GM23248 (cell line): ENCODE measurements at places on chromosomes 16 and 17.
A peak's percentile ranks its signal among the peaks of the same experiment; 100 is the strongest.

DNA sequence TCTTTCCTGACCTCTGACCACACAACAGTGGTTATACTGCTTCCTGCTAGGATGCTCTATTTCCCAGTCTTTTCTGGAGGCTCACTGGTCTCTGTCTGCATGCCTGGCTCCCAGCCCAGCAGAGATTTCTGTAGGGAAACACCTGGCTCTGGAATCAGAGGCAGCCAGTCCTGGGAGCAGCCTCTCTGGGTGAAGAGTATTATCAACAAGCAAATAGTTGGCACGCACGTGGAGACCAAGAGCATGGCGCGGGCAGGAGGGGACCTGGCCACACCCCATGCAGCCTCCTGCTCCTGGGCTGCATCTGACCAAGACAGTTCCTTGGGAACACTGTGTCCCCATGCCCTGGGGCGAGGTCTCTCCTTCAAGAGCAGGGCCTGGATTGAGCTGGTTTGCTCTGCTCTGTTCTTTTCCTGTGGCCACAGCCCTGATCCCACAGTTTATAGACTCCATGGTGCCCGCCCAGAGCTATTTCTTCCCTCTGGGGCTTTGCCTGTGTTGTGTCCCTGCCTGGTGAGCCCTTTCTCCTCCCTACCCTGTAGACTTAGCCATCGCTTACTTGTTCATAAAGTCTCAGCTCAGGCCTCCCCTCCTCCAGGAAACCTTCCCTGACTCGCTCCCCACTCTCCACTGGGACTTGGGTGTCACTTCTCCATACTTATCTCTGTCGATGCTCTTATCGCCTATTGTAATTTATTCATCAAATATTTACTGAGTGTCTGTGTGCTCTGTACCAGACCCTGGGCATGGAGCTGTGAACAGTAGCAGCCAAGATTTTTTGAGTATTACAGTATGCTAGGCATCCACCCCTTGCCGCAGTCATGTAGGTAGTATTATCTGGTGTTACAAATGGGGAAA is 60.6 kb downstream of the SCNN1B start:
- no peak for DNase-seq

DNA sequence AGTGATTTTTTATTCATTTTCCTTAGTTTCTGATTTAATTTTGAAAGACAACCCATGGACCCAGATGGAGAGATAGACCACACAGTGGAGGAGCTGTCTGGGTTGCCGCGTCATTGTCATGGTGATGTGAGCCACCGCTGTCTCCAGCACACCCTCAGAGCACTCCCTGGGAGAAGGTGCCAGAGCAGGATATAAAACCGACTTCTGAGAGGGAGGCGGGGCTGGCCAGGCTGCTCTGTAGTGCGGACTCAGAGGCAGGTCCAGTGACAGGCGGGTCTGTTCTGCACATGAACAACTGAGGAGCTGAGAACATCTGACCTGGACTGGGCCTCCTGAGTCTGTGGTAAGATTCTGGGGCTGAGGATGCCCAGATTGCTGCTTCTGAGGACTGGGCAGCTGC is 216.3 kb upstream of the NLRP1 start:
- no peak for DNase-seq

GRCh38 chr17:41318231-41318630 is 2.7 kb upstream of the KRTAP17-1 start:
- DNase-seq, result no peak

- DNase-seq, result peak; percentile 62
Measured at GRCh38 chr17:60231234-60231633, 81.5 kb downstream of the CA4 start.

- peak; percentile 80 for DNase-seq
Measured at GRCh38 chr17:48997103-48997826, at the start of gene IGF2BP1. Gene IGF2BP1 (plus strand): TSS chr17:48997385. CDS start chr17:48997746, 361 bp downstream.

- no peak for DNase-seq
Measured at GRCh38 chr17:27322026-27322425, 28.1 kb downstream of the WSB1 start.

DNA sequence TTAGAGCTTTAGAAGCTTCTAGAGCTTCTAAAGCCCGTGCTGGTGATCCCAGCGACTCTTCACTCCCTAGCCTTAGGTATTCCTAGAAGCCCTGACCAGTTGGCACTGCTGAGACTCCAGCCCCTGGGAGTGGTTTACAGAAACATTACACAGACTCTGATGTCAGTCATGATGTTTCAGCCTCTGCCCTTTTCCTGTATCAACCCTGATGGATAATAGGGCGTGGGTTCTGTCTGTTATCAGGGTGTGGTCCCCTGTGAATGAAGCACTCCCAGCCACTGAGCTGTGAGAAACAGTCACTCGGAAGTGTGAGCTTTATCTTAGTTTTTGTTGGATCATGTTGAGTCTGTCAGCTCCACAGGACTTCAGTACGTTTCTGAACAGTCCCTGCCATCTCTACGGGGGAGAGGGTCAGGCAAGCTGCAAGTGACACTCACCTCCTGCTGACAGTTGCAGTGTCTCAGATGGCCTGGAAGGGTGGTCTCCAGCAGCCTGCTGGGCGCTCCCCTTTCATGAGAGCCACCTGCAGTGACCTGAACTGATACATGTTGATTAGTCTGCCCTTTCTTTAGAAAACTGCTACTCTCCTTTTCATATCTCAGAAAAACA is 12.8 kb downstream of the GOSR2 start:
- DNase-seq, result peak; percentile 27

DNA sequence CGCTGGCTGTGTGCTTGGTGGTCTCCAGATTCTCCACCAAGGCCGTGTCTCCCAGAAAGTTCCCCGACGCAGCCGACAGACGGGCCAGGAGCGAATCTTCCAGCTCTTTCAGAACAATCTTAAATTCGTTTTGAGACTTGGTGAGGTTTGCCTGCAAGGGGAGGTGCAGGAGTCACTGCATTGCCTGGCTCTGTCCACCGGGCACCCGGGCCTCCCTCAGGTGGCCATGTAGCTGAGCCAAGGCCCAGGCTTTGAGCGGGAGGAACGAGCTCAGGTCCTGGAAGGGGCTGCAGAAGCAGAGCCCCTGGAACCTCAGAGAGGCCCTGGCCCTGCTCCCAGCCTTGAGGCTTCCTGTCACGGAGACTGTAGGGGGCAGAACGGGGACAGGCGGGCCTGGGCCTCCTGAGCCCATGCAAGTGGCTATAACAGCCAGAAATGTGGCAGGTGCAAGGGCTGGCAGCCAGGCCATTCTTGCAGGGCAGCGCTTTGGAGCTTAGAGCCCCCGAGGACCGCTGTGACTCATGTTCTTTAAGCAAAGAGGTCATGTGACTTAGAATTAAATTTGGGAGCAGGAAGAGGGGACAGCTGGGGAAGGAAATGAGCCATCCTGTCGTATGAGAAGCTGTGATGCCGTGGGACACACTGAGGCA is 72.4 kb downstream of the PGS1 start:
- DNase-seq, result no peak
